Left lung (tissue), 14 donors: ENCODE measurements at places on chromosomes 16 and 17. TPM values are rescaled to one million over a fixed set of nuclear protein-coding genes. Genes with fewer than 3 reads are reported as not detected.

GAST gene
- total RNA-seq = not detected

CTRB1 gene
- total RNA-seq = not detected

ZDHHC1 gene
- total RNA-seq = 14.7 TPM

DNA sequence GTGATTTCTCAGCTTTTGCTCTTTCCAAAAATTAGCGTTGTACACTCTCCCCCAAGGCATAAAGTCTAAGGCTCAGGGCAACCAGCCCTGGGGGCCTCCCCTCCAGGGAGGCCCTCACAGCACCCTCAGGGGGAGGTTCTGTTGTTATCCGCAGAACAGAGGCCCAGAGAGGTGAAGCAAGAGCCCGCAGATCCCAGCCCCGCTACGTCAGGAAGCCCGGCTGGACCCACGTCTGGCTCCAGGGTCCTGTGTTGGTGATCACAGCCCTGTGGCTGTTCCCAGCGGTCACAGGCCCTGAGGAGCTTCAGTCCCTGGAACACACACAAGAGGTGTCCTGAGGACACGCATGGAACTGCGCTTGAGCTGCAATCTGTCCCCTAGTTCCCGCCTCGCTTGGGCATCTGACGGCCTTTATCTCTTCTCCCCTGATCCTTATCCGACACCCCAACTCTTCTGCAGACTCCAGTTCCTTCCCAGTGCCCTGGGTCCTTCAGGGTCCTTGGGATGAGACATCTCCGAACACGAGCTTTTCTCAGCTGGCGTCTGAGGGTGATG, 1.1 kb upstream of the ZG16B start:
- peak; percentile 61 for DNase-seq

DNA sequence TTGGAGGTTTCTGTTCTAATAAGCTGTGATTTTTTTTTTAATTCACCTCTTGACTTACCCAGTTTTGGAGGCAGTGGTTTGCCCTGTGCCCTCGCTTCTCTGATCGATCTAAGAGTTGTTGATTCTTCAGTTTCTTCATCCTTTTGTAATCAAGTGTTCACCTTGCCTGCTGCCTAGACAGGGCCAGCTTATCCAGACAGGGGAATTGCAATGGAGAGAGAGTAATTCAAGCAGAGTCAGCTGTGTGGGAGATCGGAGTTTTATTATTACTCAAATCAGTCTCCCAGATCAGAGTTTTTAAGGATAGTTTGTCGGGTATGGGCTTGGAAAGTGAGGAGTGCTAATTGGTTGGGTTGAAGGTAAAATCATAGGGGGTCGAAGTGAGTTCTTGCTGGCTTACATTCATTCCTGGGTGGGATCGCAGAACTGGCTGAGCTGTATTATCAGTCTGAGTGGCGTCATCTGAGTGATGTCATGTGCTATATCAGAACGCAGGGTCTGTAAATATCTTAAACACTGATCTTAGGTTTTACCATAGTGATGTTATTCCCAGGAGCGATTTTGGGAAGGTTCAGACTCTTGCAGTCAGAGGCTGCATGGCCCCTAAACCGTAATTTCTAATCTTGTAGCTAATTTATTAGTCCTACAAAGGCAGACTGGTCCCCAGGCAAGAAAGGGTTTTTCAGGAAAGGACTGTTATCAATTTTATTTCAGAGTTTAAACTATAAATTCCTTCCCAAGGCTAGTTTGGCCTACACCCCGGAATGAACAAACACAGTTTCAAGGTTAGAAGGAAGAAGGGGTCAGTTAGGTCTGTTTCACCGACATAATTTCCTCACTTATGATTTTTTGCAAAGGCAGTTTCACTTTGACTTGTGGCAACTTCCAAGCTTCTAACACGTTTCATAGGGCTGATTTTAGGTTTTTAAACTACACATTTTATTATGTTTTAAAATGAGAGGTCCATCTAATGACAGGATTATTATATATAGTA, 21.5 kb upstream of the KCNJ16 start:
- no peak for DNase-seq

DNA sequence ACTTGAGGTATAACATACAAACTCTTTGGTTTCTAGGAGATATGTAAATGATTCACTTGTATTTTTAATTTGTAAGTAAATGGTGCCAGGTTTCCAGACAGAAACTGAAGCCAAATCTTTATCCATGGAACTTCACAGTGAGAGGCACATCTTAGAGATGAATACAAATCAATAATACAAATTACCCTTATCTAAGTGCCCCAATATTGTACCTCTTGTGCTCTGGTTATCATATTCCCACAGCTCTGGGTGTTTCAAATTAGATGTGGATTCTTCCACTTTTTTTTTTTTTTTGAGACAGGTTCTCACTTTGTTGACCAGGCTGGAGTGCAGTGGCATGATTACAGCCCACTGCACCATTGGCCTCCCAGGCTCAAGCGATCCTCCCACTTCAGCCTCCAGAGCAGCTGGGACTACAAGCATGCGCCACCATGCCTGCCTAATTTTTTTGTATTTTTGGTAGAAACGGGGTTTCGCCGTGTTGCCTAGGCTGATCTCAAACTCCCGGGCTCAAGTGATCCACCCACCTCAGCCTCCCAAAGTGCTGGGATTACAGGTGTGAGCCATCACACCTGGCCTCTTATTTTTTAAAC, 38.0 kb upstream of the DHX40 start:
- no peak for DNase-seq

- peak; percentile 43 for DNase-seq
Measured at GRCh38 chr17:78474614-78475146, 96.2 kb downstream of the PGS1 start.

DNA sequence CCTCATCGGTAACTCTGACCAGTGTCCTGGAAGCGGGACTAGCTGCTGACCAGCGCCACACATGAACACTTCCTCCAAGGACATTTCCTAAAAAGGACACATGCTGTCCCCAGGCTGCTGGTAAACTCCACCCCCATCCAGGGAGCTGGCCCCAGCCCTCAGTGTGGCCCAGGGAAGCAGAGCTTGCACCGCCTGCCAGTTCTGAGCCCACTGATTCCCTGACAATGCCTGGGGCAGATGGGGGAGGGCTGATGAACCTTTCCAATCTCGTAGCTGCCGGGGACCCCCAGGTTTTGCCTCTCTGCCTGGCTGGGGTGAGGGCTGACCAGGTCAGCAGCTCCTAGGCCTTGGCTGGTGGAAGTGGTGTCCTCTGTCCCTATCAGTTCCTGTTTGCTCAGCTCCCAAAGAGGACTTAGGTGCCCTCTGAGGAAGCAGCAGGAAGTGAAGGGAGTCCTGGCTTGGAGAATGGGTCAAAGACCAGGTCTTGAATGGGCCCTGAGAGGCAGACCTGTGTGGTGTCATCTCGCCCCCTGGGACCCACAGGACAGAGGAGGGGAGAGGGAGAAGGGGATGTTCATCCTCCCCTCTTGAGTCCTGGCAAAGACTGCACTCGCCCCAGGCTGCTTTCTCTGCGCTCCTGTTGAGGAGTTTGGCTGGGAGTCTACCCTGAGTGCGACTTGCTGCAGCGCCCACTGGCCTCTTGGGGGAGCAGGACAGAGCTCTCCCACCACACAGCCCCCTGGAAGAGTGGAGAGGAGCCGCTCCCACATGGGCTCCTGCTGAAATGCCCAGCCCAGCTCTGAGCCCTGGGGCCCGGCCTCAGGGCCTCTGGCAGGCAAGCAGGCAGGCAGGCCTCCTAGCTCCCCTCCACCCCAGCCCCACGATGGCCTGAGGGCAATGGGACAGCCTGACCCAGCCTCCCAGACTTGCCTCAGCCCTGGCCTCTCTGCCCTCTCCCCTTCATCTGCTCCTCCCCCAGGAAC, 16.8 kb downstream of the PDK2 start:
- no peak for DNase-seq

DNA sequence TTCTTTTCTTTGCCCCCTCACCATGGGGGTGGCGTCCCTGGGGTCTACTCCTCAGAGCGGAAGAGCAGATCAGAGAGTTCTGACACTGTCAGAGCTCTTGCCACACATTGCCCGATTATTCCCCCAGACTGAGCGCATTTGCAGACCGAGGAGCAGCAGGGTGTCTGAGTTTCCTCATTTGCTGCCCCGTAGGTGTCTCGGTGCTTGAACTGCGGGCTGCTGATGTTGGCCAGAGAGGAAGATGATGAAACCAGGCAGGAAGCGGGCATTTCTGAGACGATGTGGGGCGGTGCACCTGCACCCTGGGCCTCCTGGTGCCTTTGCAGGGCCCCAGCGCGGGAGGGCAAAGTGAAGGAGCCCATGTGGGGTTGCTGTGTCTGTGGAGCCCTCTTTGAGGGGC, 55.2 kb downstream of the ARSG start:
- peak; percentile 69 for DNase-seq

DNA sequence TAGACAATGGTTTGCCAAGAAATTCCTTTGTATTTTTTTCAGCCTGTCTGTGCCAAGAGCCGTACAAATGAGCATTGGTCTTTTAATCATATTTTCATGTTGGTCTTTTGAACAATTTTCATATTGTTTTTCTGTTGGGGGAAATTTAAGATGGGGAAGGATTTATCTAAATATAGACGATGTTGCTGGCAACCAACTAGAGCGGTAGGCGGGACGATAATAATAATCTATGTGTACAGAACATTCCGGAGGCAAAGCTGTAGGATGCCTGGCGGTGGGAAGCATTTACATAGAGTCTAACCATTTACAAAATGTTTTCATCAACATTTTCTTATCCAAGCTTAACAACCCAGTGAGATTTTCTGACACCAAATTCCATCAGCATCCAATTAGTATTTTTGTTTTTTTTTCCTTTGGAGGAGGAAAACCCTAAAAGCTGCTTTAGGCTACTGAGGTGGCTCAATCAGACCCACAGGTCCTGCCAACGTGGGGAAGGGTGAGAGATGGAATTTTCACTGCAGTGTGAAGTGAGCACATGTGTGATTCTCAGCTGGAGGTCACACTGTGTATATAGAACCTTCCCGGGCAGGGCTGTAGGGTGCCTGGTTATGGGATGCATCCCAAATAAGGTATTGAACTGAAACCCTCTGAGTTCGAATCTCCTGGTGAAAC, 11.7 kb upstream of the SEC14L1 start:
- DNase-seq = no peak

- DNase-seq = no peak
Measured at GRCh38 chr16:56409195-56409594, 16.1 kb downstream of the AMFR start.

DNA sequence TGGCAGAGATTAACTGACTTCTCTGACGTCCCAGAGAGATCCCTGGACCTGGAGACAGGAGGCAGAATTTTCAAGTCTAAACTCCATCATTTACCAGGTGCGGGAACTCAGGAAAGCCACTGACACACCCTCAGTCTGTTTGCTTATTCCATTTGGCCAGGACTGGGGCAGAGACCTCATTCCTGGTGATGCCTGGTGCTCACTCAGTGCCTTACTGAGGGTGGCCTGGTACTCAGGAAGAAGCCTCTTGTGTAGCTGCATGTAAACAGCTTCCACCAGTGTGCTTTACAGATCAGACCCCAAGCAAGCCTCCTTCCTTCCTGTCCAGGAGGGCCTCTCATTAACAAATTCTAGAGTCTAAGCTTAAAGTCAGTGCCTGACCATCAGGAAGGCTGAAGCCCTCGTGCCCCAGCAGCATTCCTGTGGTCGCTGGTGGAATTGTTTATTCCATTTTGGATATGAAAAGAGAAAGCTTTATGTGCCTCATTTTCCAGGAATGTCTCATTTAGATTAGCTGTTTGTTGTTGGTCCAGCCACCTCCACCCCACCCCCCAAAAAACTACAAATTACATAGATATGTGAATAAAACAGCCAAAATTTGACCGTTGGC, 236.1 kb upstream of the CDH5 start:
- no peak for DNase-seq

DNA sequence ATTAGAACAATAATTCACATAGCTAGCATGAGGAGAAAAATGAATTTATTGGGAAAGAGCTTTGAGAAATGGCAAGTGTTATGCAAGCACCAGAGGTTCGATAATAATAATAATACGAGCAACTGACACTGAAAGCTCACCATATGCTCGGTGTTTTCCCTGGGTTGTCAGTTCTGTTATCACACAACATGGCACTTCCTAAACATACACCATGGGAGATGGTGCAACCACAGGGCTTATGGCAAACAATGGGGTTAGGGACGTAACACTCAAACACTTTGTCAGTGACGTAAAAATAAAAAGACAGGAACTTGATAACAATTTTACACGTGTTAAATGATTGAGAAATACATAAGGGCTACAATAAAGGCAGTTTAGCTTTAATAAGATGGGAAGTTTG, 23.7 kb downstream of the OR1D5 start:
- no peak for DNase-seq

- no peak for DNase-seq
Measured at GRCh38 chr17:81339534-81340296, 44.6 kb upstream of the SLC38A10 start.

DNA sequence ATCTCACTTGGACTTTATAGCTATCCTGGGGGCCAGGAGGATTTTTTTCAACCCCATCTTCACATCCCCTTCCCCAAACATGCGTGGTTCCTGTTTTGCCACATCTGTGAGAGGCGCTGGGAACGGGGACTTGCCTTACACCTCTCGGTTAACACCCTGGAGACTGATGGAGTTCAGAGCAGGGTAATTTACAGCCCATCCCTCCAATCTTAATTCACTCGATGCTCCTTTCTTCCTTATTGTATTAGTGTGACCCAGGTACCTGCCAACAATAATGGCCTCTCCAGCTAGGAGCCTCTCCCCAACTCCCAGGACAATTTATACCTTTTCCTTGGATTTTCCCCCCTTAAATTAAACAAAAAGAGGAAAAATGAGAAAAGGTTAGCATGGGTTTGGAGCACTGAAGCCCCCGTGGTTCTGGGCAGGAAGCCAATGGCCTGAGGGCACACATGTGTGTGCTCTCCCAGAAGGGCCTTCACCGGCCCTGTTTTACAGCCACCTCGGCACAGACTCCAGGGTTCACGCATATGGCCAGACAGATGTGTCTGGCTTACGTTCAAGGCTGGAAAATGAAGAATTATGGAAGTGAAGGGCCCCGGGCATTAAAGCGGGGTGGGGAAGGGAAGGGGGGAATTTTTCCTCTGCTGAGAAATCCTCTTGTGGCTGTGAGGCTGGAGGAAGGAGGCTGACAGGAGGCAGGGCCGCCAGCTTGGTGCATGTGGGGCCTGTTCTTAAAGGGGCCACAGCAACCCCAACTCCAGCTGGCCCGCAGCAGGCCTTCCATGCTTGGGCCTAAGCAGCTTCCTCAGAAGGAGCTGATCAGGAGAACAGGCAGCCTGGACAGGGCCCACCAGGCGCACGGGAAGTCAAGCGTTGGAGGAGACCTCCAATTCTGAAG, 21.4 kb downstream of the HIC1 start:
- no peak for DNase-seq

DNA sequence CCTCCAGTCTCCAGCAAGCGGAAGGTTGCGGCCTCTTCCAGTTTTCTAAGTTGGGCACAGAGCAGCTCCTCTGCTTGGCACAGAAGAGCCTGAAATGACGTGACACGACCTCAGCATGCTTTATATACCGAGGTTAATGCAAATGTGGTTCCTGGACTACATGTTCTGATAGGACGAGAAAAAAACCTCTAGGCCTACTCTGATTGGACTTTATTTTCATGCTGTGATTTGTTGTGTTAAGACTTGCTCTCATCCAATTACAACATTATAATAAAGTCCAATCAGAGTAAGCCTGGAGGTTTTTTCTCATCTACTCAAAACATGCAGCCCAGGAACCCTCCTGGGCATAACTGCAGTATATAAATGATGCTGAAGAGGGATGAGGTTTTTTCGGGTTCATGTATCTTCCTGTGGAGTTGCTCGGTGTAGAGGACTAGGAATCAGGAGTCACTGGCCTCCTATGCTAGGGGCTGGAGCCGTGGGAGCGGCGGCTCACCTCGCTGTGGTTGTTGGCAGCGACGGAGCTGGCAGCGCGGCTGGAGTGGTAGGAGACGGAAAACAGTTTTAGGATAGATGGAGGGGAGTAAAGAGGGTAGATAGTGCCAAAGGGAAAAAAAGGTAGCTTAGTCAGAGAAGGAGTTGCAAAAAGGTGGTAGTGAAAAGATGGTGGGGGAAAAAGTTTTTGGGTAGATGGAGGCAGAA, 878.0 kb downstream of the KCNJ18 start:
- DNase-seq = peak; percentile 55

- peak; percentile 48 for DNase-seq
Measured at GRCh38 chr17:17551361-17551760, 40.1 kb downstream of the PEMT start.
